ENCODE measurements at places on chromosomes 3 and 15.

DNA sequence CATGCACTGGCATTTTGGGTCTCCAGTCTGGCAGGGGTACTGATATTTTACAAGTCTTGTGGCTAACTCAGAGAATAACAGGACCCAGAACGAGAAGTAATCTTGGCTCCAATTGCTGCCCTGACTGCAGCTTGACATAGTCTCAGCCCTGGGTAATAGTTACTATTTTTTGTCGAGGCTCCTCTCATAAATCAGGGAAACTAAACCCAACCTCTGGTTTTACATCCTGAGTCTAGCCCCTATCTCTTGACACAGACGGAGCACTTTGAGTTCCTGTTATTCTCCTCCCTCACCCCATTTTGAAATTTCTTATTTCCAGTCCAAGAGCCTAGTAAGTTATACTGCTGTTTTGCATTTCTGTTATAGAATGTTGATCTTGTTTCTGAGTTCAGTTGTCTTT lies 276.1 kb upstream of the GOLIM4 start:
- DNase-seq, result no peak

- DNase-seq, result no peak
These were observed 96.0 kb downstream of the GTPBP8 start for GRCh38 chr3:113086560-113087461.

GRCh38 chr15:45225506-45226273 lies 26.3 kb upstream of the SLC28A2 start:
- DNase-seq, result no peak

GRCh38 chr15:66619152-66619903 lies 53.5 kb upstream of the LCTL start:
- peak; percentile 77 for DNase-seq

DNA sequence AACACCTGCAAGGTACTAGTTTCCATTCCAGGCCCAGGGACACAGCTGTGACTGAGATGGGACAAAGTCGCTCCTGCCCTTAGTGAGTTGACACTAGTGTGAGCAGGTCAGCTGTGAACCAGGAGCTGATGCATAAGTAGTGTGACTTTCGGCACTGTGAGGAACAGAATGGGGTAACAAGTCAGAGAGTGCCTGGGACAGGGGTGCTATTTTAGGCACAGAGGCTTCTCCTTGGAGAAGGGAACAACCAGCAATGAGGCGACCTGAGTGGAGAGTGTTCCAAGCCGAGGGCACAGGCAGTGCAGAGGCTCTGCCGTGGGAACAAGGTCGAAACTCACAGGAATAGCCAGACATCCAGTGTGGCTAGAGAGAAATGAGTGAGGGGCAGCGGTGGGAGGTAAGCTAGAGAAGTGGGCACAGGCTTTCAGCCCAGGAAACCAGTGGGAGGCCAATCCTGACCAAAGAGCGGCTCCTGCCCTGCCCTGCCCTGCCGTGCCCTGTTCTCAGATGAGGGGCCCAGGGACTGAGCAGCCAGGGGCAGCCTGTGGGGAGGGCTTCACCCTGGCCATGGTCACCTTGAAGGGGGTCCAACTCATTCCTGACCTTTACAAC lies 14.2 kb downstream of the DNAH1 start:
- no peak for DNase-seq

DNA sequence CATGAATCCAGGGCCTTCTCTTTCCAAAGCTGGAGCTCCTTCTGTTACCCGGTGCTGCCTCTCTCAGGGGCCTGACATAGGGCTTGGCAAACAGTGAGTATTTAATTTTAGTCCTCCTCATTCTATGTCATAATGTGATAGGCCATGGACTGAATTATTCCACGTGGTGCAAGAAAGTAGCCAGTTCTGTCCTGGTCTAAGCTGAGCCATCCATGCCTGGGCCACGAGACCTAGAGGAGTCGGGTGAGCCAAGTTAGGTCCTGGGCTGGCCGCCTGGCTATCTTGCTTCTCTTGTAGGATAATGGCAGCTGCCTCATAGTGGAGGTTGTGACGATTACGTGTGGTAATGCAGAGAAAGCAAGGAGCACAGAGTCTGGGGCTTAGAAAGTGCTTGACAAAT lies 170.6 kb downstream of the FAM43A start:
- DNase-seq, result no peak

- no peak for DNase-seq
These were observed 59.4 kb upstream of the IMPG2 start for GRCh38 chr3:101379658-101380376.

- no peak for DNase-seq
These were observed 922 bp upstream of the TAMM41 start for GRCh38 chr3:11847607-11848006.

- no peak for DNase-seq
These were observed 1233.9 kb upstream of the ALCAM start for GRCh38 chr3:104132566-104133403.

- DNase-seq, result no peak
These were observed 116.9 kb upstream of the NMNAT3 start for GRCh38 chr3:139794469-139795265.

GRCh38 chr3:20055842-20056241 lies 15.6 kb downstream of the KAT2B start:
- DNase-seq, result no peak

GRCh38 chr3:24272408-24272807 lies 222.2 kb downstream of the THRB start:
- no peak for DNase-seq

GRCh38 chr15:35768949-35769348 lies 223.0 kb upstream of the DPH6 start:
- DNase-seq, result no peak

DNA sequence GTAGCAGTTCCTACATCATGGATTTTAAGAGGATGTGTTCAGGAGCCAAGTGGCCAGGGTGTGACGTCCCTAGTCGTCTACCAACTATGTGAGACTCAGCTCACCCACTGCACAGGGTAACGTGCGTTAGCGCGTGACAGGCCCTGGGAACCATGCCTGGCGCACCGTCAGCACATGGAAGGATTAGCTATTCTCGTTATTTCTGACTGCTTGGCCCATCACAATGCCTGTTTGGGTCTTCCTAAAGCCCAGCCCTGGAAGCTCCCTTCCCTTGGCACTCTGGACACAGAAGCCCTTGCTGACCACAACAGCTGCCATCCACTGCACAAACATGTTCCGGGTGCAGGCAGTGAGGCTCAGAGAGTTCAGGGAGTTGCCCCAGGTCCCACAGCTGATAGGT lies 91.0 kb upstream of the RPL32 start:
- no peak for DNase-seq

GRCh38 chr3:81308306-81308705 lies 453.1 kb downstream of the GBE1 start:
- DNase-seq, result no peak

GRCh38 chr3:183502237-183503181 lies 53.0 kb downstream of the KLHL6 start:
- DNase-seq, result no peak

DNA sequence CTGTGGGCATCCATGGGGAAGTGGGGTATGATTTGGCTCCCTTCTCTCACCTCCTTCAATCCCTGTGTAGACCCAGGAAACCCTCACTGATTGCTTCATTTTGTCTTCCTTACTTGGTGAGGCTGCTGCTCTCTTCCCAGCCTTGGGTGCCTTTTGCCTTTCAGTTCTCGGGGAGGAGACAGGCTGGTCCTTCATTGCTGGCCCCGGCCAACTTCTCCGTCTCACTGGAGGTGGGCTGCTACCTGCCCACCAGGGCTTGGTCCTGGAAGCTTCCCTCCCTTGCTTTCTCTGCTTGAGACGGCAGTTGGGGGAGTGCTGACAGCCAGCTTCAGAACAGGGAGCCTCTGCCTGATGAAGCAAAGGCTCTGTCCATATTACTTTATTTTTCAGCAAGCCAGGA lies 4.7 kb downstream of the FOXL2 start:
- DNase-seq, result no peak

GRCh38 chr3:58628823-58629562 lies 37.6 kb downstream of the FAM3D start:
- peak; percentile 92 for DNase-seq

DNA sequence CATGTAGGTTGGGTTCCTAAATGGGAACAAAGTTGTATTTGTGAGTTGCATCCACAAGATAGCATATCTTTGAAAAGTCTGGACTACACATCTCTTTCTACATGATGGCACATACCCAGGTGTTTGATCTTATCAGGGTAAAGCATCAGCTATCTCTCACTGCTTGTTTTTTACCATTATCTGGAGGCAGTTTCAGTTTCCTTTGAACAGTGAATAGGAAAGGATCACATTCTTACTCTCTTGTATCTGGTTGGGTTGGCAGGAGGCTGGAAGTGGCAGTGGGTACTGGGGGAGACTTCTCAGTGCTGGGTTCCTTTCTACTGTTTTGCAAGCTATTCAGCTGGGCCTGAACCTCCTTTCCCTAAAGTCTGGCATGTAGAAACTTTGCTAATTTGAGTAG lies 4.1 kb downstream of the CEMIP start:
- DNase-seq, result no peak

GRCh38 chr15:25987638-25988037 lies 124.5 kb upstream of the ATP10A start:
- no peak for DNase-seq

DNA sequence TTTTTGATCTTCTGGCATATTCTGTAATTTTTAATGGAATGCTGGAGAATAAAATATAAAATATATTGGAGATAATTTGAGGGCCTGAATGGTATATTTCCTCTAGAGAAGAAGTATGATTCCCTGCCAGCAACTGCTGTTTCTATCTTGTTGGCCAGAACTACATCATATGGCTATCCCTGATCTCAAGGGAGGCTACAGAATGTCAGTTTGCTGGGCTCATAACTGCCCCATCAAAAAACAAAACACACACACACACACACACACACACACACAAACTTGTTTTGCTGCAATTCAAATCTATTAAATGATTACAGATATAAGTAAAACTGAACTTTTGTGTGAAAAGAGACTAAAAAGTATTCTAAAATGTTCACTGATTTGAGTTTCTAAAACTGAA lies 51.0 kb downstream of the RASA2 start:
- DNase-seq, result no peak

GRCh38 chr3:149018247-149018646 lies 26.9 kb downstream of the GYG1 start:
- DNase-seq, result no peak

- no peak for DNase-seq
These were observed 218.8 kb upstream of the ICE2 start for GRCh38 chr15:60697750-60698149.

DNA sequence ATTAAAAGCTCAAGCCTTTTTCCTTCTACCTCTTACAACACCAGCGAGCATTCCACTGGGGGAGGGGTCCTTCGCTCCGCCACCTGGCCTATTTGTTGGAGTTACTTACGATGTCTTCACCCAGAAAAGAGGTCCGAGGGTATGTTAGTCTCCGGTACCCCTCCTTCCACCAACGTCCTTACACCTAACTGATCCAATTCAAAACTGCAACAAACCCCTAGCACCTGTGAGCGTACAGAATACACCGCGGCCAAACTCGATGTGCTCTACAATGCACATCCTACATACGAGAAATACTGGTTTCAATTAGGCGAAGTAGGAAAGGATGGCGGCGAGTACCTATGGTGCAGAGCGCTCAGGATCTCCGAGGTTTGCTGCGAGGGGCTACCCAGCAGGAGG lies 944 bp downstream of the SLITRK3 start:
- DNase-seq, result peak; percentile 6

GRCh38 chr3:160049565-160049964 lies 60.9 kb downstream of the IL12A start:
- DNase-seq, result no peak

GRCh38 chr3:4804161-4805058 lies 174.8 kb upstream of the BHLHE40 start:
- DNase-seq, result no peak

DNA sequence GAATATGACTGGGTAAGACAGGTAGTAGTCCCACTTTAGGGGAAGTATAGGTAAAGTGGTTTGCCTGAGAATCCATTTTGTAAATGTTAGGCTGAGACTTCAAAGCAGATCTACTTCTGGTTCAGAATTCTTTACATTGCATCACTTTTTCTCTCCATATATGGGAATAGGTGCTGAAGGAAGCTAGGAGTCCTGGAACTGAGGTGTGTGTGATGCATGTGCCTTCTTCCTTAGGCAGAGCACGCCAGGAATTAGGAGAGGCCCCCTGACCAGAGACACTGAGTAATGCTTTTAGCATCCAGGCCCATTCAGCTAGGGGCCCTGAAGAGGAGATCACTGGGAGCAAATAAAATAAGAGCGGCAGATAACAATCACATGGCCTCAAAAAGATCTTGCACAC lies 69.2 kb upstream of the DCP1A start:
- DNase-seq, result no peak

DNA sequence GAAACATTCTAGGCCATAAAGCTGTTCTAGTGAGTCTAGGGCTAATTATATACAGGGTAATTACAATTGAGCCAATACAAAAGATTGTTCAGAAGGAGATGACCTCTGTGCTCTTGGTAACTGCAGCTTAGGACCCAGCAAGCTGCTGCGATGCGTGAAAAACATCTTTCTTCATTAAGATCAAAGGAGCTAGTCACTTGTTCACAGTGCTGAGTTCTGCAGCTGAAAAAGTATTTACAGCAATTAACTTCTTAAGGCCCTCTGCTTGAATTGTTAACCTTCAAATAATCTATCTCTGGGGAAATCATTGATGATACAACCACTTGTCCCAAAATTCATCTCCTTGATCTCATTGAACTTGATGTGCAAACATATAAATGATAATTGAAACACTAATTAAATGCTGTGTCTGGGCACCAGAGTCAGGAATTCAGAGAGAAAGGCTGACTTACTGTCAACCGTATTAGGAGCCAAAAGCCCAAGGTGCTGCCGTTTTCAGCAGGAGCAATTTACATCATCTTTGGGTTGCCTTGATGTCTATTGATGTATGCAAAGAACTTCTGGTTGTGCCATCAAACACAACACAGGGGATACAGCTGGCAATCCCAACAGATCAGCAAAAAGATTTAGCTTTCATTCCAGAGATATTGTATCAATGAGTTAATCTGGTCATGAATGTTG lies 213.0 kb downstream of the NECTIN3 start:
- no peak for DNase-seq

DNA sequence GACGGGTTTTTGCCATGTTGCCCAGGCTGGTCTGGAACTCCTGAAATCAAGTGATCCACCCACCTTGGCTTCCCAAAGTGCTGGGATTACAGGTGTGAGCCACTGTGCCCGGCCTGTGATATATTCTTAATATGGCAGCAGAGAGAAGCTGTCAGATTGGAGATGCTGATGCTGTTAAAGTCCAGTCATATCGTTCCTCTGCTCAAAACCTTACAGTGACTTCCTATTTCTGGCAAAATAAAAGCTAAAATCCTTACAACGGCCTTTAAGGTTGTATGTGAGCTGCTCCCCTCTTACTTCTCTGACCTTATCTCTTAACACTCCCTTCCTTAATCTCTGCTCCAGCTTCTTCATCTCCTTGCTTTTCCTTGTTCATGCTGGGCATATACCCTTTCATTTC lies 26.6 kb upstream of the MGA start:
- DNase-seq, result no peak

DNA sequence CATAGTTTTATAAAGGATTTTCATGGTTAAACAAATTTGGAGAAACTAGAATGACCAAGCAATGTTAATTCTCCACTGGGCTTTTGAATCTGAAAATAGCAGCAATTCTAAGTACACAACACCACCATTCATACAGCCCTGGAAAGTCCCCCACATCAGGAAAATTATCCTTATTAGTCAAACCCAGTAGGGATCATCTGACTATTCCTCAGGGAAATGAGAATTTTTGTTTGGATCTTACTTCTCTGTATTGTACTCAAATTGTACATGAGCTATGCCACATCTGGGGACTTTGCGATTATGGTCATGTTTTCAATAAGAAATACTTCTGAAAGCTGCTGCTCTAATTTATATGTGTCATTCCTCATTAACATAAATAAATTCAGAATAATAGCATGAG lies 46.0 kb downstream of the RARB start:
- DNase-seq, result no peak

All from hindlimb muscle (tissue), 1 donor.